T-helper 17 cell (primary cell): ENCODE measurements at places on chromosomes 1 and 21.
A peak's percentile ranks its signal among the peaks of the same experiment; 100 is the strongest.

DNA sequence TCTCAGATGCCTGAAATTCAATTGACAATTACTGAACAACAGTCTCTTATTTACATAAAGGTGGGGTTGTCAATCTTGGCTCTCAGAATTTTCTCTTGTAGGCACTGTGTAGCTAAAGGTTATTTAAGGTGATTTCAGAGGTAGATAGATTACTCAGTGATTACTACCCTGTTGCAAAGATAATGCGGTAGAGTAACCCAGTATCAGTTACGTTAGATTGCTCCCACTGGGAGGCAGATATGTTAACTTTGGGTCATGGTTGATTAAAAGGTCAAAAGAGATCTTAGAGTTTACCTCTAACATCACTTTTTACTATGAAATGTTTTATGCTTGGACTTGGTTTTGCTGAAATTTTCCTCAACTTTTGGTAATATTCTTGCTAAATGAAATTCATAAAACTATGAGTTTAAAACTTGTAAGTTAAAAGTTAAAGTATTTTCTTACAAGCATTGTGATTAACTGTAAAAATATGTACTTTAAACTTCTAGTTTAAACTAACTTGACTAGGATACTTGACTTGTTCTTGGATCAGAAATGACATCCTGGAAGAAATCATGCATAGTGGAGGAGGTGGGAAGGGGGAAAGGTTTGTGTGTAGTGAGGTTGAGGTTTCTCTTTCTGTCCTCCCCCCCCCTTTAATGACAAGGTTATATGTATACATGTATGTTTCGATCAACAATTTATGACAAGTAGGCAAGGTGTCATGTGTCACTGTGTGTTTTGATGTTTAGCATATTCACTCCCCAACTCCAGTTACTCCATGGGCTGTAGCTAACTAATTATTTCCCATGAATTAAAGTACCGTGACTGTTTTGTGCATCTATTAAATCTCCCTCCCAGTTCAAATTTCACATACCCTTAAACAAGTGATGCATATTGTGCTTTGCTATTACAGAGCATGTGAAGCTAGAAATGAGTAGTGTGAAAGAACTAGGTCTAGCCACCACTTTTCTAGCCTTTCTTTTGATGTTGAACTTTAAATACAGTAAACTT, 2.9 kb downstream of the LAMC1 start:
- DNase-seq = no peak

GRCh38 chr1:17405898-17406759, 33.3 kb downstream of the RCC2 start:
- DNase-seq = no peak

DNA sequence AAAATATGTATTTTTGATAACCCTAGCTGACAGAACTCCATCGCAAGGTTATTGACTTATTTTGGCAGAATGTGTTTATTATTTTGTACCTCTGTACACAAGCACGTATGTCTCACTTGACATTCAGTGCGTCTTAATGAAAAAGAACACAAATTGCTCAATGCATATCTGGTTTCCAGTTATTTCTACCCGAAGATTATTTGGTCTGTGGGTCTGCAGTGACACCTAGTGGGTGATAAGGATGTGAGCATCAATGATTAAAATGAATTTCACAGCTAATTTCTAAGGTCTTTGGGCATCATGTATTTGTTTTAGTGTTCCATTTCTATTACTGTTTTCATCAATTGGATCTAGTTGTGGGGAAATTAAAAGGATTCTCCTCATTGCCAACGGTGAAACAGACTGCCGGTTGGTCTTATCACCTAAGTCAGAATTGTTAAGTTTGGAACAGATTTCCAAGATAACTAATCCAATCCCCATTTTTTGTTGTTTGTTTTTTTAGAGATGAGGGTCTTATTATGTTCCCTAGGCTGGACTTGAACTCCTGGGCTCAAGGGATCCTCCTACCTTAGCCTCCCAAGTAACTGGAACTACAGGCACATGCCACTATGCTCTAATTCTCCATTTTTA, 13.9 kb downstream of the DDX20 start:
- DNase-seq = peak; percentile 27

DNA sequence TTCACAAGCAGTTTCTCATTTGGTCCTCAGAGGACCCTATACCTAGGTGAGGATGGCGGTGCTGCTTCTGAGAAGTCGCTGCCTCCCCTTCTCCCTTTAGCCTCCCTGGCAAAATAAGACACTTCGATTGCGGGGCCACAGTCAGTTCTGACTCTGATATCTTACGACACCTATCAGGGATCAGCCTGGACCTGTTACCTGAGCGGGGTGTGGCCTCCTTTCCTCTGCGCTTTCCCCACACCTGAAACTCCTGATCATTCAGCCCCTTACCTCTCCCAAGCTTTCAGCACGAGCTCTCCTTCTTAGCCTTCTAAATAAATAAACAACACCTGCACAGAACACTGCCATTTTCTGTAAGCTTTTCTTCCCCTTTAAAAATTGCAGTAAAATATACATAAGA, 24.6 kb upstream of the GPR137B start:
- DNase-seq = no peak
